ENCODE measurements at places on chromosomes 2 and 18.

- DNase-seq: no peak
Observed at GRCh38 chr2:188485496-188485895, 193.8 kb downstream of the GULP1 start.

GRCh38 chr2:233351423-233351822 lies 2.9 kb upstream of the DGKD start:
- DNase-seq: no peak

DNA sequence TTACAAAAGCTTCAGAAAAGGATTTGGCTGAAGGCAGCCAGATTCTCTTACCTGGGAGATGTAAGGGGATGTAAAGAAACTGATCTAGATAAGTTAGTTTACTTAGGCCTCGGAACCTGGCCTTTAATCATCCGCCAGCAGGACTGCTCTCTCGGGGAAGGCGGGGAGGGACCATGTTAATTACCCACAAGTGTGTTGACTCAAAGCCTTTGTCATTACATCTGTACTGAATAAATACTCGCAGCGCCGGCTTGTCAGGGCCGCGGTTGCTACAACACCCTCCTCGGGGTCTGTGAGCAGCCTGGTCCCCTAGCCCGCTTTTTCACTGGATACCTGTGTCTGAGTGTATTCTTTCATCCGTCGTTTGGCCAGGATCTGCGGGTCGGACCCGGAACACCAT lies 6.7 kb downstream of the CHMP3 start:
- no peak for DNase-seq

- DNase-seq: no peak
Observed at GRCh38 chr2:136482966-136483365, 282.4 kb upstream of the THSD7B start.

- no peak for DNase-seq
Observed at GRCh38 chr18:22189449-22190166, 20.2 kb downstream of the GATA6 start.

GRCh38 chr2:223797037-223797436 lies 40.3 kb downstream of the AP1S3 start:
- no peak for DNase-seq

GRCh38 chr2:180442860-180443644 lies 436.0 kb upstream of the CWC22 start:
- no peak for DNase-seq

DNA sequence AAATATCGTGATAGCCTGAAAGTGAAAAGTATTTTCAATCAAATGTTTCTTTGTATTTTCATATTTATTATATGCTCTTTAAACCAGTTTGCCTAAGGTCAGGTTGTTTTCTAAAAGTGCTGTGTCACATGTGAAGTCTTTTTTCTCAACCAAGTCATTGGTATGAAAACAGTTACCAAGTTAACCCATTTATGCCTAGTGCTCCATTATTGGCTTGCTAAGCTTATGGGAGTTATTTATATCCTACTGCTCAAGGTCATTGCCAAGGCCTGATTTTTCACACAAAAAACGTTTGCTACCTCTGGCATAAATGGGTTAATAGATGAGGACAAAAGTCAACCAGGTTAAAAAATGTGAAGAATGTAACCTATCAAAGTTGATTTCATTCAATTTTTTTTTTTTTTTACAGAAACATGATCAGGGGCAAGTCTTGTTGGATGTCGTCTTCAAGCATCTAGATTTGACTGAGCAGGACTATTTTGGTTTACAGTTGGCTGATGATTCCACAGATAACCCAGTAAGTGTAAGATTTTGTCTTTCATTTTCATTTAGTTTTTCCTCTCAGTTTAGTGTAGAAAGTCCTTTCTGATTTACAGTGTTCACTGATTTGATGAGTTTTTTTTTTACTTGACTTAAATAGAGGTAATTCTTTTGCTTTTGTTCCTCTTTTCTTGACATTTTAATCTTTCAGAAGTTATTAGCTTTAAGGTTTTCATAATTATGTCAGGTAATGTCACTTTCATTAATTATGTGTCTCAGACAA lies 102.6 kb downstream of the PTPN4 start:
- no peak for DNase-seq

DNA sequence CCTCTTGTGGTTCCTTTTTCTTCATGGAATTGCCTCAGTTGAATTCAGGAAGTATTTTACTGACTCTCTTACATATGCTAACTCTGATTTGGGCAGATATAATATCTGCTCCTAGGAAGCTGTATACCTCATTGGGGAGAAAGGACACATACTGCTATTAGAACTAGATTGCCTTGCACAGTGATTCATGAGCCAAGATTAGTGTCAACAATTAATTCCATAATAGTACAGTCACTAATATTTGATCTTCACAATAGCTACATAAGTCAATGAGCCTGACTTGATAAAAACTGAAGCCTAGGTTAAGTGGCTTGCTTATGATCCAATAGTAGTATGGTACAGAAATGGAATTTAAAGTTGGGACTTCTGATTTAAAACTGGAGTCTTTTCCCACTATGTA lies 127.6 kb downstream of the ETAA1 start:
- no peak for DNase-seq

DNA sequence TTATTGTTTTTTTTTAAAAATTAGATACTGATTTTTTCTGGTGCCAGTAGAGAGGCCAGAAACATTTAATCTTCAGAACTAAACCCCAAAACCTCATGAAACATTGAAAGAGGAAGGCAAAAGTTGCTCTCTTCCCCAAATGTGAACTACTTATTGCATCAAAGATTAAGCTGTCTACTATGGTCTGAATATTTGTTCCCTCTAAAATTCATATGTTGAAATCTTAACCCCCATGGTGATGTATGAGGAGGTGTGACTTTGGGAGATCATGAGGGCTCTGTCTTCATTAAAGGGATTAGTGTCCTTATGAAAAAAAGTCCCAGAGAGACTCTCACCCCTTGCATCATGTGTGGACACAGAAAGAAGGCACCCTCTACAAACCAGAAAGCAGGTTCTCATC lies 28.2 kb upstream of the SLC8A1 start:
- no peak for DNase-seq

DNA sequence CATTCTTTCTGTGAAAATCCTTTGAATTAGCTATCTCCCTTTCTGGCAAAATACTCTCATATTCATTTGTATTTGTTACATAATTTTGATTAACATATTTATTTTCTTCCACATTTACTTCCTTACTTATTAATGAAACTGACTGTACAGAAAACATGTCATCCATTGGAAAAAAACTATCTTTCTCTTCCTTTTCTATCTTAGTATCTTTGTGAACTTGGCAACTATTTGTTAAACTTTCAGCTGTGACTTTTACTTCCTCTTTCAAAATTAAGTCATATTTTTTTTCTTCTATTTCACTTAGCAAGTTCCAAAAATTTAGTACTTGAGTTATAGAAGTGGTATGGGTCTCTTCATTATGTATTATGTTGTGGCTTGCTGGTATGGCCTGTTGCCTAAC lies 2.6 kb downstream of the RAD51AP2 start:
- DNase-seq: no peak

DNA sequence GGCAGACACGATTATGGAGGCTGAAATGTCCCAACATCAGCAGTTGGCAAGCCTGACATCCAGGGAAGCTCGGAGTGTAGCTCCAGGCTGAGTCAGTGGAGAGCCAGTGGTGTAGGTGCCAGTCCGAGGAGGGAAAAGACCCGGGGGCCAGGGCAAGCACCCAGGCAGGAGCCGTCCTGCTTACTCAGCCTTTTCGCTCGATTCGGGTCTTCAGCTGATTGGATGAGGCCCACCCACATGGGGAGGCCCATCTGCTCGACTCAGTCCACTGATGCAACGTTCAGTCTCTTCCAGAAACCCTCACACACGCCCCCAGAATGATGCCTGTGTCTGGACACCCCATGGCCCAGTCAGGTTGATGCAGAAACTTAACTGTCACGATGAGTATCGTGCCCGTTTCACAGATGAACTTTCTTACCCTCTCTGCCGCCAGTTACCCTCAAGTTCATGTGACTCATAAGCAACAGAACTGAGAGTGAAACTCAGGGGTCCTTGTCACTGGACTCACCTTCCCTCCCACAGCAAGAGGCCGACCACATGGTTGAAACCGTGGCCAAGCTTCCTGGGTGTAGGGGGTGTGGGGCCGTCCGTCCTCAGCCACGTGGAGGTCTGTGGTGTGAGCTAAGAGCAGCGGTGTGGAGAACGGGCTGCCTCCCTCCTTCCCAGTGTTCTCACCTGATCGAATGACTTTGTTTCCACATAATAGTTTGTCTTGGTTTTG lies 197.4 kb upstream of the HDAC4 start:
- DNase-seq: no peak

GRCh38 chr2:66582104-66582986 lies 147.4 kb downstream of the MEIS1 start:
- DNase-seq: no peak

- no peak for DNase-seq
Observed at GRCh38 chr2:102674836-102675235, 55.5 kb downstream of the SLC9A2 start.

- no peak for DNase-seq
Observed at GRCh38 chr2:65227020-65227455, 593 bp upstream of the ACTR2 start.

DNA sequence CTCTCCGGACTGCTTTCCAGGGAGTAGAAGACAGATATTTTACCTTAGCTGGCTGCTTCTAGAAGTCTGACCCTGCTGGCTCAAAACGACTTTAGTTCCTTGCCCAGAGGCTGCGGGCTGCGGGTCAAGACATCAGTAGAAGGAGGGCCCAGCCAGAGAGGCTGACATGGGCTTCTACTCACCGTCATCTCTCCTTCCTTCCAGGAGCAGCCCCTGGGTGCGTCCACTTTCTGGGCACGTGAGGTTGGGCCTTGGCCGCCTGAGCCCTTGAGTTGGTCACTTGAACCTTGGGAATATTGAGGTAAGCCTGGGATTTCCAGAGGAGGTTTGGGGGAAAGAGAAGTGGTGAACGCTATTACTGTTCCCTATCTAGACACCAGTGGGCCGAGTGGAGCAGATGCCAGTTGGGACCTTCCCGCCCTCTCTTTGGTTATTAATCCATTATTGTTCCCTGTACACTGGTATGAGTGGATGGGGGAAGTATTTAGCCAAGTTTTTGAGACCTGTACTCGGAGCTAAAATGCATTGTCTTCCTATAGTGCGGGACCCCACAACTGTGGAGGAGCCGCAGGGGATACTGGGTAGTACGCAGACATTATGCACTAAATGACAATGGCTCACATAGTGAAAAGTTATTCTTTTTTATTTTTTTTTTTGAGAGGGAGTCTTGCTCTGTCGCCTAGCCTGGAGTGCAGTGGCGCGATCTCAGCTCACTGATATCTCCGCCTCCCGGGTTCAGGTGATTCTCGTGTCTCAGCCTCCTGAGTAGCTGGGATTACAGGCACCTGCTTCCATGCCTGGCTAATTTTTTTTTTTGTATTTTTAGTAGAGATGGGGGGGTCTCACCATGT lies 26.3 kb upstream of the CASP8 start:
- no peak for DNase-seq

GRCh38 chr18:69358212-69358895 lies 42.3 kb upstream of the DOK6 start:
- DNase-seq: no peak

GRCh38 chr18:76405681-76406356 lies 89.2 kb downstream of the ZNF516 start:
- peak; percentile 14 for DNase-seq

DNA sequence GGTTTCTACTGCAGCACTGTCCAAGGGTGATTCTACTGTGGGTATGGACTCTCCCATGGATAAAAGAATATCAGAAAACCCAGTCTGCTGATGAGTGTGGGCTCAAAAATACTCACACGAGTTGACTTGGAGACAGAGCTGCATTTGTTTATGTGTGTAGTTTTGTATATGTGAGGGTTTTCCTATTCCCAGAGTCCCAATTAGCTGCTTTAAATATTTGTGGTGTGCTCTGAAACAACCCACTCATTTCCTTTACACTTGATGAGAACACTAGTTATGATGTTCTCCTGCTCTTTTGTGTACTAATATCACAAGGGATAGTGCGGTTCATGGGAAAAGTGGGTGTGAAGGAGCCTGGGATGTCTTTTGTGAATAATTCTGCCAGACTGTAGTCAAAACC lies 337.3 kb downstream of the PLCL1 start:
- DNase-seq: no peak

- no peak for DNase-seq
Observed at GRCh38 chr18:24860978-24861680, 400.7 kb downstream of the HRH4 start.

- no peak for DNase-seq
Observed at GRCh38 chr18:4276953-4277585, 178.0 kb downstream of the DLGAP1 start.

GRCh38 chr2:237919593-237919992 lies 47.2 kb upstream of the UBE2F start:
- DNase-seq: no peak

- DNase-seq: no peak
Observed at GRCh38 chr18:75104483-75104882, 104.5 kb downstream of the PTGR3 start.
